Neural progenitor cell (in vitro differentiated cells): ENCODE measurements at places on chromosomes 16 and 17. TPM values are rescaled to one million over a fixed set of nuclear protein-coding genes. Genes with fewer than 3 reads are reported as not detected.

SLC4A1 gene
- not detected in 2 replicates for total RNA-seq

MAF gene
- 10.8 and 13.5 TPM in 2 replicates for total RNA-seq

DNA sequence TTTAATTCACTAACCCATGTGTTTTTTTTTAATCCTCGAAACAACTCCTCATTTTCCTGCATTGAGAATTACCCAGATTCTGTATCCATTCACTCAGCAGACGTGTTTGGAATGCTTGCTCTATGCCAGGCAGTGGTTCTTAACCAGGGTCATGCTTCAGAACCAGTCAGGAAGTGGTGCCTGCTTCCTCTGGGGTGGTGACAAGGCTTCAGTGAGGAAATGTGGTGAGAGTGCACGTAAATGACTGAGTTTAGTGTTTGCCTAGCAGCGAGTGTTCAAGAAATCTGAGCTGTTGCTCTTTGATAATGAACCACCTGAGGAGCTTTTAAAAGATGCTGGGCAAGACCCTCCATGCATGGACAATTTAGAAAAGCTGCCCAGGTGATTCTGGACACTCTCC lies 9.9 kb downstream of the ZFP90 start:
- H3K4me3 ChIP-seq = no peak overlapping the region
- no peaks in the 10 kb centered on the region for H3K4me1 ChIP-seq
- peaks cover 57% of the 10 kb centered on the region for H3K36me3 ChIP-seq
- no peak for DNase-seq
- H3K27me3 ChIP-seq = no peaks in the 10 kb centered on the region

GRCh38 chr17:79991140-79991923 lies 44.3 kb downstream of the TBC1D16 start:
- peak overlapping the region; percentile 53 for H3K4me3 ChIP-seq
- H3K27me3 ChIP-seq = peaks cover 11% of the 10 kb centered on the region
- H3K4me1 ChIP-seq = peaks cover 31% of the 10 kb centered on the region
- H3K27ac ChIP-seq = no peak overlapping the region
- peak; percentile 91 for DNase-seq

GRCh38 chr16:29698484-29699323 lies 19.7 kb downstream of the QPRT start:
- H3K4me1 ChIP-seq = no peaks in the 10 kb centered on the region
- no peak overlapping the region for H3K4me3 ChIP-seq
- H3K27ac ChIP-seq = no peak overlapping the region
- no peak for DNase-seq
- no peaks in the 10 kb centered on the region for H3K36me3 ChIP-seq
- no peaks in the 10 kb centered on the region for H3K27me3 ChIP-seq
